ENCODE measurements at places on chromosomes 12 and 14. TPM values are rescaled to one million over a fixed set of nuclear protein-coding genes. Genes with fewer than 3 reads are reported as not detected.

DNA sequence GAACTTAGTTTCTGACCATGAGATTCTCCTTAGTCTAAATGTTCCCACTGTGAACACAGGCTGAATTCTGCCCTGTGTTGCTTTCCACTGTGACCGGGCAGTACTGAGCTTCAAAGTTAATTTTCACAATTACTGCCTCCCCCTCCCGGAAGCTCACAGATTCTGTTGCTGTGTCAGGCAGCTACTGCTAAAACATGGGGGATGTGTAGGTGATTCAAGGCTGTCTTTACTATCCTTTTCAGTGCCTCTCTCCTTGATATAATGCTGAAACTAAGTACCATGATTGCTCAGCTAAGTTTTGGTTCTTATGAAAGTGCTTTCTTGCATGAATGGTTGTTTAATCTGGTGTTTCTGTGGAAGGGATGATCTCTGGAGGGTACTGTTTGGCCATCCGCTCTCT, 428.3 kb upstream of the NOVA1 start:
- no peak for DNase-seq

- DNase-seq = no peak
Observed at GRCh38 chr12:89494411-89495231, 30.0 kb downstream of the GALNT4 start.

TAPBPL gene
- total RNA-seq = 3.4 TPM

HCAR2 gene
- not detected for total RNA-seq

BATF gene
- total RNA-seq = not detected

VRTN gene
- not detected for total RNA-seq

Data from A172 (cell line).